ENCODE measurements at places on chromosomes 1 and 21. TPM values are rescaled to one million over a fixed set of nuclear protein-coding genes. Genes with fewer than 3 reads are reported as not detected.

Gene ANGPTL3
- total RNA-seq = not detected

Gene S100A8
- total RNA-seq = not detected

Gene KCNJ15
- total RNA-seq = 2.4 TPM

Gene VHLL
- 0.92 TPM for total RNA-seq

Gene CD101
- 0.59 TPM for total RNA-seq

Gene FCN3
- total RNA-seq = not detected

Gene TNFSF18
- 0.46 TPM for total RNA-seq

Gene MRPL39
- total RNA-seq = 22.3 TPM
